ENCODE measurements at places on chromosomes 6 and 20. TPM values are rescaled to one million over a fixed set of nuclear protein-coding genes. Genes with fewer than 3 reads are reported as not detected.

Gene GHRH
- not detected for total RNA-seq

- no peak for DNase-seq
These were observed 90.7 kb downstream of the PRL start for GRCh38 chr6:22206106-22206505.

DNA sequence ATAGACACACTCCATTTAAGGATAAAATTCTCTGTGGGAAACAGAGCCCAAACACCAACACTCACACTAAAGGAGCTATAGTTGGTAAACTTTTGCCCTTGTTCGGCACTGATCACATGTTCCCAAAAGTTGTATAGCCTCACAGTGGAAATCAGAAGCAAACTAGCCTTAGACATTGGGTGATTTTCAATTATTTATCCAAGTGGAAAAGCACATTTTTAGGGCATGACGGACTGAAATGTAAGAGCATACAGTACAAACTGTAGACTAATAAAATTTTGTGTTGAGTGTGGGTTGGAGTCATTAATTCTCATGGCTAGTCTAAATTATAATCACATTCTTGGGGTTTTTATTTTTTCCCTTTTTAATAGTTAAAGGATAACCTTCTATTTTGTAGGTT lies 202.4 kb downstream of the MOXD1 start:
- no peak for DNase-seq

GRCh38 chr6:160544802-160545201 lies 119.3 kb downstream of the LPA start:
- DNase-seq, result no peak

Gene PROKR2
- total RNA-seq, result not detected

DNA sequence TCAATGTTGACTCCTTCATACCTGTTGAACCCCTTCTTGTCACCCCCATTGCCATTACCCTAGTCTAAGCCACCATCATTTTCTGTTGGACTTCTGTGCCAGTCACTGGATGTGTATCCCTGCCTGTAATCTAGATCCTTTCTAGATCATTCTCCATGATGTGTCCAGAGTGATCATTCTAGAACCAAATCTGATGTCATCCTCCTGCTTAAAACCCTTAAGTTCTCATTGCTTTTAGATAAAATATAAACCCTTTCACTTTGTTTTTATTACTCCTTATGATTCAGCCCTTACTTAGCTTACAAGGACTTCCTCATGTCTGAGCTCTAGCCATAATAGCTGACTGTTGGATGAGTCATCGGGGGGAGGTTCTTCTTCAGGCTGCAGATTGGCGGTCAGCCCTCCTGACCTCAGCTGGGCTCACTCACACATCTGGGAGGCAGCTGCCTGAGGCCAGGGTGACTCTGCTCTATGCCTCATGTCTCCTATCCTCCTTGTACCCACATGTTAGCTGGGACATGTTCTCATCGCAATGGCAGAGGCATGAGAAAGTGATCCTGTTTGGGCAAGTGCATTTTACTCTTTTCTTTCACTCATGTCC lies 287.6 kb downstream of the ESR1 start:
- DNase-seq, result peak; percentile 70

Gene CARMIL1
- 2.6 TPM for total RNA-seq

Gene GPR63
- 3.9 TPM for total RNA-seq
